ENCODE measurements at places on chromosomes 7 and 10. TPM values are rescaled to one million over a fixed set of nuclear protein-coding genes. Genes with fewer than 3 reads are reported as not detected.

Gene DPY19L1
- 7.0 TPM for total RNA-seq

Gene FLNC
- total RNA-seq = 0.33 TPM

Gene CTBP2
- total RNA-seq = 1.4 TPM

Gene ORC5
- total RNA-seq = 38.6 TPM

Gene EXOSC1
- 72.2 TPM for total RNA-seq

Gene IGFBP3
- total RNA-seq = 0.33 TPM

Gene ZNF777
- total RNA-seq = 29.3 TPM

Gene GRM8
- not detected for total RNA-seq

Gene PLEKHA1
- total RNA-seq = 14.0 TPM

Gene SAMD9L
- total RNA-seq = 4.1 TPM

Gene CHAT
- not detected for total RNA-seq

Gene SDK1
- total RNA-seq = 0.40 TPM

Gene LRRN3
- 39.2 TPM for total RNA-seq

Gene ZNF680
- 6.1 TPM for total RNA-seq

Gene CHCHD1
- total RNA-seq = 35.9 TPM

Gene FKBP6
- not detected for total RNA-seq

Gene H2BK1
- total RNA-seq = not detected

Gene ZNF282
- 36.1 TPM for total RNA-seq

Gene CYP26C1
- 0.13 TPM for total RNA-seq

Gene PLPP4
- total RNA-seq = not detected

Gene VWC2
- total RNA-seq = not detected

Gene IL6
- total RNA-seq = 9.3 TPM

Gene KCND2
- total RNA-seq = not detected

Gene EN2
- total RNA-seq = not detected

Gene SLC13A4
- not detected for total RNA-seq

Gene MYL10
- total RNA-seq = not detected

Gene CHN2
- 1.1 TPM for total RNA-seq

Gene PON1
- total RNA-seq = not detected

Gene TUBAL3
- not detected for total RNA-seq

Gene HMX2
- total RNA-seq = not detected

Gene FFAR4
- total RNA-seq = not detected

Gene OR9A2
- not detected for total RNA-seq

Gene RAPGEF5
- 0.56 TPM for total RNA-seq

Gene LEP
- not detected for total RNA-seq

Measured in activated T-cell treated with anti-CD3 and anti-CD28 coated beads, Interleukin-2, amount 50 U/mL, for 4 hours (primary cell).